ENCODE measurements at places on chromosomes 1 and 21.

DNA sequence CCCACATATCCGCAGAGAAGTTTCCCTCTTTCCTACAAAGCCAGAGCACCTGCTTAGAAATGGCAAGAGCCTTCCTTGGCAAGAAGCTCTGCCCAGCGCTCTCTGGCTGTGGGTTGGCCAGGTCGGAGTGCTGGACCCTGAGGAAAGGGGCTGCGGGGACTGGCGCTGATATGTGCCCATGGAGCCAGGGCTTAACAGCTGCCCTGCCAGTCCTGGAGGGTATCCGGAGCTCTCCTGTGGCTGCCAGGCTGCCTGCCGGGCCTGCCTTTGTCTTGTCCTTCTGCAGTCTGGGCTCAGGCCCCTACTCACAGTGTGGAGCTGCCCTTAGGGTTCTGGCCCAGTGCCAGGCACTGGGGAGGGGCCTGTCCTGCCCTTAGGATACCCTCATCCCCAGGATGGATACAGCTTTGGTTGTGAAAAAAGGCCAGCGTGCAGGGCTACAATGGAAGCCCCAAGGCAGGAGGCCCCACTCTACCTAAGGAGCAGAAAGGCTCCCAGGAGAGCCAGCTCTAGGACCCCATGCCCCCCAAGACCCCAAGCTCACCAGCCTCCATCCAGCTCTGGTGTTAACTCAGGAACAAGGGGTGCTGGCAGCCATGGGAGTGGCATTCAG, 43.4 kb downstream of the KIAA1614 start:
- no peak for DNase-seq

- no peak for DNase-seq
Measured at GRCh38 chr1:224267925-224268324, 62.0 kb downstream of the NVL start.

GRCh38 chr1:2916706-2917105, 104.6 kb upstream of the ACTRT2 start:
- no peak for DNase-seq

- DNase-seq = no peak
Measured at GRCh38 chr21:31191553-31191952, 152.5 kb downstream of the TIAM1 start.

- no peak for DNase-seq
Measured at GRCh38 chr1:168297019-168297730, 16.5 kb downstream of the TBX19 start.

DNA sequence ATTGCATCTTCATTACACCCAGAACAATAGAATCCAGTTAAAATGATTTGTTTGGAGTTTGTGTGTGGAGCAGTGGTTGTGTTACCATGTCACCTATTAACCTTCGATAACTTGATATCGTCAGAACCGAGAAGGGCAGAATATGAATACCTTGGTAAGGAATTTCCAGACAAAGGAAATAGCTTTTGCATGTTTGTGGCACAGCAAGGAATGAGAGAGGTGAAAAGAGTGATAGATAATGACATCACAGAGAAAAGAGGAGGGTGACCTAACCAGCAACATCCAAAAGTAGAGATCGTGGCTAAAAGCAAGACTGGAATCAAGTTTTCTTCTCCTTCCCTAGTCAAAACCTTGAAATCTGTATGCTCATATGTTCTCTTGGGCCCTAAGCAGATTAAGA, 244.6 kb upstream of the NEGR1 start:
- no peak for DNase-seq

- DNase-seq = no peak
Measured at GRCh38 chr1:15328351-15329103, 81.2 kb upstream of the EFHD2 start.

DNA sequence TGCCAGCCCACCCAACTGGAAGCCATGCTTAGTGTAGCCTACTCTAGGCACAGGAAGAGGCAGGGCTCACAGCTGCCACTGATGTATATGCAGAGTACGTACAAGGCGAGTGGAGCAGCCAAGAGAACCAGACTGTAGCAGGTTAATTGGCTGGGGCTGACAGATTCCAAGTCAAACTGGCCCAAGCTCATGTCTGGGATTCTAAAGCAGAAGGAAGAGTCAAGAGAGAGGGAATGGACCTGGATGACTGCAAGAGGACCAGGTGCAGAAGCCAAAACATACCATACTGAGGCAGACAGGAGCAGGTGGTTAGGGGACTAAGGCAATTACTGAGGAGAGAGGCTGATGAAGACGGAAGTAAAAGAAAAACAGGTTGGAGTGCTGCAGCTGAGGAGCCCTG, 51.3 kb upstream of the LRRN2 start:
- DNase-seq = no peak

DNA sequence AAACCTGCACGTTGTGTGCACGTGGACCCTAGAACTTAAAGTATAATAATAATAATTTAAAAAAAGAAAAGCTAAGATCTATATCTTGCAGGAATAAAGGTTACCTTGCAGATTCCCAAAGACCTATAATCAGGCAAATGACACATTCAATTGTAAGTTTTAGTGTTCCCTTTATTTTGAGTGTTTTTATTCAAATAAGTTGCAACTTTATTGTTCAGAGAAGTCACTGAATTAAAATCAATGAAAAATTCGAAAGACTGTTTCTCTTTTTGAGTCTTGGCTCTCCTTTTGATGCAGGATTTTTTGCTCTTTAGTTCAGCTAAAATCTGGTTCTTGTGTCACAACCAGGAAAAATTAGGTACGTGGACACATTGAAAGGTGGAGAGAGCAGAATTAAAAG, 27.8 kb upstream of the TNFSF4 start:
- no peak for DNase-seq

- DNase-seq = no peak
Measured at GRCh38 chr1:225532240-225532944, 104.6 kb upstream of the LBR start.

DNA sequence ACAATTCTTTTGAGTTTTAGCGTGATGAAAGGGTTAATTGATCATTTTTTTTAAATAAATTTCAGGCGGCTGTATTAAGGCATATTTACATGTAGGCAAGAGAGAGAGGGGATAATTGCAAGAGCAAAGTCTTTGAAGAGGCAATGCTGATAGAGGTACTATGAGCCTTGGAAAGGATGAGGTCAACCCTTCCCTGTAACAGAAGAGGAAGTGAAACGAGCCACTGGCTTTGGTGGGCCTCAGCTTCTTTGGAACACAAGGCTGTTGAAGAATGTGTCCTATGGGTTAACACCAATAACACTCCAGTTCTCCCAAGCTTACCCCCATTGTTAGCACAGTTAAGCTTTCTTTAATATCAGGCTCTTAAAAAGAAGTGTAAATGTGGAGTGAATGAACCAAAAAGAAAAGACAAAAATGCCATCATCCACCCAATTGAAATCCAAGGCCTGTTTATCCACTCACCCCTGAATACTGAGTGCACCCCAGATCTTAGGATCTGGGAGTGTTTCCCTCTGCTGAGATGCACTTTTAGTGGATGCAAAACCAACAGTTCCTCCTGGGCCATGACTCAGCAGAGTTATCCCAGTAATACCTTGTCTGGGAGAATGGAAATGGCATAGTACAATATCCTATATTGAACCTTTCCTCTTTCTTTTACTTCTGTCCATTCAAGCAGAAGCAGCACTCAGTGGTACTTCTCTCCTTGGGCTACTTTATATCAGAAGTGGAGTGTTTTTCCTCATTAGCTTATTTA, 216.4 kb downstream of the SLC44A5 start:
- DNase-seq = no peak
